Fibroblast of lung (primary cell): ENCODE measurements at places on chromosomes 7 and 10. TPM values are rescaled to one million over a fixed set of nuclear protein-coding genes. Genes with fewer than 3 reads are reported as not detected.

Gene SCART1
- 1.3 and 2.5 TPM in 2 replicates for total RNA-seq

Gene PDGFA
- total RNA-seq = 10.8 and 13.5 TPM in 2 replicates

Gene LIPJ
- total RNA-seq = under 0.01 and 0.26 TPM in 2 replicates

Gene CYP3A7
- total RNA-seq = 23.9 and 37.8 TPM in 2 replicates

Gene HHEX
- total RNA-seq = 3.1 and 3.5 TPM in 2 replicates

Gene TMEM273
- 0.26 TPM in 1 of 2 replicates, not detected in the other for total RNA-seq
